Activated CD4-positive, alpha-beta memory T cell treated with anti-CD3 and anti-CD28 coated beads for 36 hours (primary cell): ENCODE measurements at places on chromosomes 1 and 21. TPM values are rescaled to one million over a fixed set of nuclear protein-coding genes. Genes with fewer than 3 reads are reported as not detected.
A peak's percentile ranks its signal among the peaks of the same experiment; 100 is the strongest.

Gene TINAGL1
- not detected for total RNA-seq

Gene MARK1
- not detected for total RNA-seq

Gene STUM
- total RNA-seq = not detected

Gene PARP1
- total RNA-seq = 308 TPM

Gene WNT4
- total RNA-seq = not detected

Gene FCRL1
- total RNA-seq = not detected

Gene KDF1
- not detected for total RNA-seq

Gene ARHGEF11
- total RNA-seq = 1.3 TPM

Gene RHD
- not detected for total RNA-seq

DNA sequence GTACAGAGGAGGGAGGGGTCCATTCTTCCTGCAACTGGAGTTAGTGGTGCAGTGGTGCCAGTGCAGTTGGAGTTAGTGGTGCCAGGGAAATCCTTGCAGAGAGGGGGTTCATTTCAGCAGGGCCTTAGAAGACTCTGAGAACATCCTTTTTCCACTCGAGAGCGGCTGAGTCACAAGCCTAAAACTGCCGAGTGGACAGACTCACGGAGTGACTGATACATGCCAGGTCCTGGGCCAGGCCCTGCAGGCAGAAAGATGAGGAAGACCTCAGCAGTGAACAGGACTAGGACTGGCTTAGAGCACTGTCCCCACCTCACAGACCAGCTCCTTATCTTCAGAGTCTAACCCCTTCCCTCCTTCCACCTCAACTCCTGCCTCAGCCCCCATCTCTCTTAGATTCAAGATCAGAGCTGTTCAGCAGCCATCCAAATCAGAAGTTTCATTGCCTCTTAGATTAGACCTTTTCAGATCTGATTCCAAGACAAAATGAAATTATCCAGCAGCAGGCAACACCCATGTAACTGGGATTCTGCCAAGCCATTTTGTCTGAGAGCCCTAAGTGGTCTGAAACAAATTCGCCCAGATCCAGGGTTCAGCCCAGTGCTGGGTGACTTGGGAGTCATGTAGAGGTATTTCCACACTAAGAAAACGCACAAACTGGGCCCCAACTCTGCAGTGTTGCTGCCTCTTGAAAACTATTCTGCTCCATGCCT, 12.7 kb upstream of the IKBKE start:
- peak; percentile 61 for DNase-seq

- DNase-seq = no peak
These were observed 810 bp downstream of the RGS5 start for GRCh38 chr1:163201906-163202305.

DNA sequence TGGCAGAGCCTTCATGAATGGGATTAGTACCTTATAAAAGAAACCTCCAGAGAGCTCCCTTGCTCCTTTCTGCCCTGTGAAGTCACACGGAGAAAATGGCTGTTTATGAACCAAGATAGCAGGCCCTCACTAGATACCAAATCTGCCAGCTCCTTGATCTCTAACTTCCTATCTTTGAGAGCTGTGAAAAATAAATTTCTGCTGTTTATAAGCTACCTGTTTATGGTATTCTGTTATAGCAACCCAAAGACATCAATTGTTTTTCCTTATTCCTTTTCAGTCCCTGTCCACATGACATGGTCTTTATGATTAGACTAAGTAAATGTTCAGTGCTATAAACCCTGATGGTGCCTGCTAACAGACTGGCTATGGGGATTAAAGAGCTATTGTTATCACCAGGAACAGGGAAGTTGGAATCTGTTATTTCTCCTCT, 9.7 kb upstream of the STIL start:
- DNase-seq = no peak

DNA sequence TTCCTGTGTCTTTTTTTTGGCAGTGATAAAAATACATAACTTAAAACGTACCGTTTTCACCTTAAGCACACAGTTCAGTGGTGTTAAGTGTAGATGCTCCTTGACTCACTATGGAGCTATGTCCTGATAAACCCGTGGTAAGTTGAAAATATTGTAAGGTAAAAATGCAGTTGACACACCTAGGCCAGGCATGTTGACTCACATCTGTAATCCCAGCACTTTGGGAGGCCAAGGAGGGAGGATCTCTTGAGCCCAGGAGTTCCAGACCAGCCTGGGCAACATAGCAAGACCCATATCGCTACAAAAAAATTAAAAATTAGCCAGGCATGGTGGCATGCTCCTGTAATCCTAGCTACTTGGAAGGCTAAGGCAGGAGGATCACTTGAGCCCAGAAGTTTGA, 73.6 kb upstream of the COG2 start:
- no peak for DNase-seq

GRCh38 chr1:64246294-64246917, 43.0 kb downstream of the UBE2U start:
- no peak for DNase-seq

DNA sequence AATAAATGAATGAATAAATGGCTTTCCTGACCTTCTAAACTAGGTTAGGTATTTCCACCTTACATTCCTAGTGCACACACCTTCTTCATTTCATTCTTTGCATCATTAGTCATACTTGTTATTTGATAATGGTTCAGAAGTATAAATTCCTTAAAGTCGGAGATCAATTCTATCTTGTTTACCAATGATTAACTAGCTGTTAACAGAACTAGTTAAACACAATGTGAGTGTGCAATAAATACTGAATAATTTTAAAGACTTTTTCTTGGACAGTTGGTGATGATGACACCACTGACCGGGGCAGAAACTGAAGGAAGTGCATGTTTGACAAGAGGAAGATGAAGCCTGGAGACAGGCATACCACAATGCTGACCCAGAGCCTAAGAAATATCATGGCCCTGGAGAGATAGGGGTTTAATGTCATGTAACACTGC, 207.1 kb upstream of the DEPDC1 start:
- DNase-seq = no peak

DNA sequence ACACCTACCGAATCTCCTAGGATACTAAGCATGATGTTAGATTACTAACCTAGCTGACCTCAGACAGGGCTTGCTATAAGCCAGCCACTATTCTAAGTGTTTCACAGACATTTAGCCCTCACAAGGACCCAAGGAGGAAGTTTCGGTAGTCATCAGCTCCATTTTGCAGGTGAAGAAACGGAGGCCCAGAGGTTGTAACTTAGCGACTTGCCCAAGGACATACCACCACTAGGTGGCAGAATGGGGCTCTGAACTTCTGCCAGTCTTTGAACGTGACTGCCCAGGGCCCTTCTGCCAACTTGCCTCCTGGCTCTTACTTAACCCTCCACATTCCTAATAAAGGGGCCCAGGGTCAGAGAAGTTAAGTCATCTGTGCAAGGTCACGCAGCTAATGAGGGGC, 283.5 kb downstream of the C1orf94 start:
- peak; percentile 55 for DNase-seq

DNA sequence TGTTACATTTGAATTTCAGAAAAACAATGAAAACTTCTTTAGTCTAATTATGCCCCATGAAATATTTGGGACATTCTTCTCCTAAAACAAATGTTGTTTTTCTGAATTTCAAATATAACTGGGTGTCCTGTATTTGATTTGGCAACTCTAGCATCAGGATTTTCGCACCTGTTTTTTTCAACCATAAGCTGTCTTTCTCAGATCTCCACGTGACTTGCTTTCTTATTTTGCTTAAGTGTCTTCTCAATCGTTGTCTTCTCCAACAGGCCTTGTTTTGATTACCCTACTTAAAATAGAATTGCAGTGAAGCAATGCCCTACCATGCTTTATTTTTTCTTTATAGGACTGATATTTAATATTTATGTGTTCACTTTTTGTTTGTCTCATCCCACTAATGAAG, 752.8 kb upstream of the RGS18 start:
- no peak for DNase-seq

DNA sequence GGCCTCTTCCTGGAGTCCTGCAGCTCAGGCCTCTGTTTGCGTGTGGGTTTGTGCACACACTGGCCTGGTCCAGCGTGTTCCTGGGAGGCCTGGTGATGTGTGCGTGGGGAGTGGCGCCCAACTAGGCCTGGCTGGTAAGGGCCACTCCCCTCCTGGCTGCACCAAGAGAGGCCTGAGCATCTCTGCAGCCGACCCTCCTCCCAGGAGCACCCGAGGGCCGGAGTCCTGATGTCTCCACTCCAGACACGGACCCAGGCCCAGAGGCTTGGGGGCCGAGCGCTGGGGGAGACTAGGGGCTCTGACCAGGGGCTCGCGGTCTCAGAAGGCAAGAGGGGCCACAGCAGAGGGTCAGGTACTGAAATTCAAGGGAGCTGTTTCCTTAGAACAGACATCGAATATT, 33.3 kb downstream of the MORN1 start:
- no peak for DNase-seq

DNA sequence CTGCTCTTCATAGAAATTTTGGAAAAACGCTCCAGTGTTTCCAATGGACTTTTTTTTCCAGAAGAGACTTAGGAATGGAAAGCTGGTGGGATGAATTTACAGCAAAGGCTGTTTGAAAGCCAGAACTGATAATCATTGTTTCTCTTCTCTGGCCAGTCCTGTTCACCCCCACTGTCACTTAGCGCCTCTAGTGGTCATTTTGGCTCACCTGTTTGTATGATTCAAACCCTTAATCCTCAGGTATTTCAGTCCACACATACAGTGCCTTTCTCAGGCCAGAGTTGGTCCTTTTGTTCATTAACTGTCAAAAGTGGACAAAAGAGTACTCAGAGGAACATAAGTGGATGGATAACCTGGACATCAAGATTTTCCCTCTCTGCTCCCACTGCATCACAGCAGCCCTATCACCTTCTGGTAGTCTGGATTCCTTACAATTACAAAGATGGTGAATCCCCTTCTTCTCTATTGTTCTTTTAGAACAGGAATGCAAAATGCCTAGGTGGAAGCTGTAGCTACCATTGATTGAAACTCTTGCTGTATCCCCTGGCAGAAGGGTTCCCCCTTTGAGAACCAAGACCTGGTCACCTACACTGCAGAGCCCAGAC, 177.6 kb upstream of the OLFM3 start:
- no peak for DNase-seq
